Frontal cortex (tissue), 4 donors: ENCODE measurements at places on chromosomes 6 and 20.
A peak's percentile ranks its signal among the peaks of the same experiment; 100 is the strongest.

DNA sequence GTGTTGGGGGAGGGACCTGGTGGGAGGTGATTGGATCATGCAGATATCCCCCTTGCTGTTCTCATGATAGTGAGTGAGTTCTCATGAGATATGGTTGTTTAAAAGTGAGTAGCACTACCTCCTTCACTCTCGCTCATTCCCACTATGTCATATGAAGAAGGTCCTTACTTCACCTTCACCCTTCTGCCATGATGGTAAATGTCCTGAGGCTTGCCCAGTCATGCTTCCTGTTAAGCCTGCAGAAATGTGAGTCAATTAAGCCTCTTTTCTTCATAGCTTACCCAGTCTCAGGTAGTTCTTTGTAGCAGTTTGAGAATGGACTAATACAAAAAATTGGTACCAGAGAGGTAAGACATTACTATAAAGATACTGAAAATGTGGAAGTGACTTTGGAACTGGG is 425.9 kb downstream of the HTR1B start:
- DNase-seq = no peak

- no peak for DNase-seq
Observed at GRCh38 chr6:22320750-22321149, 23.9 kb upstream of the PRL start.

DNA sequence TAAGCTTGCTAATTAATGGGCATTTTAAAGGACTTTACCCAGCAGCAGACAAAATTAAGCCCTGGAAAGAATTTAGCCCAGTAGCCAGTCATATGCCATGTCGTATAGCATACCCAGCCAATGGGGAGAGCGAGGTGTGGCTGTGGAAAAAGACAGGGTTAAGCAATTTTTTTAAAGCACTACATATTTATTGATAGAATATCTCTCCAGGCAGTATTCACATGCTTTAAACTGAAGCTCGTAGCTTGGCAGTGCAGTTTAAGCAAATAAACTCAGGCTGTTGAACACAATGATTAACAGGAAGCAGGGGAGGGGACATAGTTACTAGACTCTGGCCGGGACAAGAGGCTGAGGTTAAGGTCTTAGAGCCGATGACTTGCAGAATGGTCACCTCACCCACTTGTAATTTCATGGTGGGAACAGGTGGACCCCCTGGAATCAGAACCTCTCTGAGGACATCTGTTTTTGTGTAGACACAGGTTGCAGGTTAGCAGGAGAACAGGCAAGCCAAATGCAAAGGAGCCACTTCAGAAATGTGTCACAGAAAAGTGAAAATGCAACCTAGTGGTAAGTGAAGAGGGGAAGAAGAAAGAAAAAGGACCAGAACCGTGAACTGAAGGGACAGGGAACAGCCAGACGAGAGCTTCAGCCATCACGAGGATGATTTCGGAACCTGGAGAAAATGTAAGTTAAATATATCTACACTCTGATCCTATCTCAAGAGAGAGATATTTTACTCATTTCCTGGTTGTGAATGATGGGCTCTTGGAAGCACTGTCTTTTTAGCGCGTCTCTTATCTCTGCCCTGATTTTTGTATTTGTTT is 7.2 kb downstream of the GCNT2 start:
- no peak for DNase-seq

DNA sequence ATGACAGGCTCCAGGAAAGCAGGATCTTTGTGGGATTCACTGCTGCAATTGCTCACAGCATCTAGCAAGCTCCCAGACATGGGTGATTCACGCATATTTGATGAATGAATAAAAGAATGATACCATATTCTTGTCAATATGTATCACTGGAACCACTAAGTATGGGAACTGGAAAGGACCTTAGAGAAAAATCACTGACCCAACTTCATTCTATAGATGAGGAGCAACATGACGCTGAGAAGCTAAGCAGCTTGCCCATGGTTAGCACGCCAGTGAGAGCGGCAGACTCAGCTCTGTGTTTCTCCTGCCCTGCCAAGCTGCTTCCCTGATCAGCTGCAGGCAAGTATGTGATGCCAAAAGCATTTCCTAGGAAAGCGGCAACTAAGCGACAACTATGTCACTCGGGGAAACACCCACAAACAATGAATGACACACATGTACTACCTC is 66.8 kb downstream of the PPP1R3G start:
- no peak for DNase-seq

DNA sequence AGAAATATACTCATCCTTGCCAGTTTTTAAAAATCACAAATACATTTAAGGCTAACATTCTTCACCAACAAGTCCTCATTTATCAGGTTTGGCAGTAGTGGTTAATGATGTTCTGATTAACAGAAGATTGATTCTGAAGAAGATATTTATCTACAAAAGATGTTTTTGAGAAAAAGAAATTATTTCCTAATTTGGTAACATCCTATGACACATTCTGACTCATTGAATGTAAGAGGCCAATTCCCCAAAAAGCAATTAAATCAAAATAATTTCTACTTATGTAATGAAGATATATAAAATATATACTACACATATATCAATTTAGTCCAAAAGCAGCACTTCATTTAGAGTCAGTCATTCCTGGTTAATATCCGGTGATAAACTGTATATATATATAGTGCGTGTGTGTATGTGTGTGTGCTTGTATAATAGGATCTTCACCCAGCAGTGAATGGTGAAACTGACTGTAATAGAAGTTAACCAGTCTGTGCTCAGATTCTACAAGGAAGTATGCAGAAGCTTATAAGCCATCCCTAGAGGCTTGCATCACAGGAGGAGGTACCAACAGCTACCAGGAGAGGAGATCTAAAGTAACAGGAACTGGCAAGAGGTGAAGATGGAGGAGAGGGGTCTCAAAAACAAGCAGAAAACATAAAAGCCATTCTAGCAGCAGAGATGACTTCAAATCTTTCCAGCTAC is 82.9 kb upstream of the MARCKS start:
- no peak for DNase-seq

GRCh38 chr6:41424370-41425058 is 89.1 kb downstream of the NCR2 start:
- peak; percentile 76 for DNase-seq

- peak; percentile 95 for DNase-seq
Observed at GRCh38 chr20:49982346-49983122, at the start of gene SNAI1. Gene SNAI1 (plus strand): TSS chr20:49982980. CDS start chr20:49983060, 80 bp downstream.

DNA sequence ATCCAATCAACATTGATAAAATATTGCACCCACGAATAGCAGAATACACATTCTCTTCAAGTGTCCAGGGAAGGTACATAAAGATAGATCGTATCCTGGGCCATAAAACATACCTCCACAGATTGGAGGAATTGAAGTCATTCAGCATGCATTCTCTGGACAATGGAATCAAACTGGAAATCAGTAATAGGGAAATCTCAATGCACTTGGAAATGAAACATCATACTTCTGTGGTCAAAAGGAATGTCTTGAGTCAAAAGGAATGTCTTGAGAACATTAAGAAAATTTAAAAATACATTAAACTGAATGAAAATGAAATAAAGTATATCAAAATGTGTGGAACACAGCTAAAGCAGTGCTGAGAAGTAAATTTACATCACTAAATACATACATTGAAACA is 138.8 kb downstream of the TFAP2A start:
- no peak for DNase-seq

GRCh38 chr20:49483696-49484123 is 1.2 kb upstream of the KCNB1 start:
- peak; percentile 53 for DNase-seq

GRCh38 chr6:100469101-100469859 is 4.6 kb upstream of the SIM1 start:
- DNase-seq = no peak

- DNase-seq = no peak
Observed at GRCh38 chr20:40941133-40941610, 87.5 kb upstream of the TOP1 start.

- DNase-seq = no peak
Observed at GRCh38 chr6:33692760-33693158, 18.7 kb downstream of the UQCC2 start.

DNA sequence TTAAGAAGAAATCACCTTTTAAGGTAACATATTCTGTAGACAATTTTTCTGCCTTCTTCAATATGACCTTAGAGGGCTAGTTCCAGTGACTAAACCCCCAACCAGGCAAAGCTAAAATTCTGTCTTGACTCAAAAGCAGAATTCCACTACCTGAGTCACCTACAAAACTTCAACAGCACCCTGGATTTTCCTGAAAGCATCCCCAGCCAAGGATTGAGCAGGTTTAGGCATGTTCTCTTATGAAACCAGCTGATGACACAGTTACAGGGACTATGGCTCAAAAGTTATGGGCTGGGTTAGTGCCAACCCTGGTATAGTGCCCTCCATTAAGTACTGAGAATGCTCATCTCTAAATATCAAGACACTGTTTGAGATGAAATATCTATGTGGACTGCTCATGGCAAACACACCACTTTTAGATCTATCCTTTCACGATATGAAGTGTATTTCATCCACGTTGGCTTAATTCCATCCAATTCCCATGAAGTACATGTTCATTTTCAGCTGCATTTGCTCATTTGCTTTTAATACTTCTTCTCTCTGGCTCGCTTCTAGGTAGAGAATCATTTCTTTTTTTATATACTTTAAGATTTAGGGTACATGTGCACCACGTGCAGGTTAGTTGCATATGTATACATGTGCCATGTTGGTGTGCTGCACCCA is 53.6 kb upstream of the TNFAIP3 start:
- no peak for DNase-seq

DNA sequence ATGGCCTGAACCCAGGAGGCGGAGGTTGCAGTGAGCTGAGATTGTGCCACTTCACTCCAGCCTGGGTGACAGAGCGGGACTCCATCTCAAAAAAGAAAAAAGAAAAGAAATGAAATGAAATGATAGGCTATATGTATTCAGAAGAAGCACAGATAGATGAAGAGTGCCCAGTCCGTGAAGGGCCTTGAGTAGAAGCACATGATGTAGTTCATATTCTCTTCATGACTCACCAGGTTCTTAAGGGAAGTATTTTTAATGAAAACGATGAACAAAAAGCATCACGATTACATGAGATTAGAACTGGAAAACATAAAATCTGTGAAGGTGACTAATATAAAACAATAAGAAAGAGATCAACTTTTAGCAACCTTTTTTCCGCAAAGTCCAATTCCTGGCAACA is 29.8 kb downstream of the TPD52L1 start:
- no peak for DNase-seq

- no peak for DNase-seq
Observed at GRCh38 chr6:20302702-20303251, 90.5 kb upstream of the MBOAT1 start.
